ENCODE measurements at places on chromosomes 1 and 21. TPM values are rescaled to one million over a fixed set of nuclear protein-coding genes. Genes with fewer than 3 reads are reported as not detected.

The OR2T29 gene
- not detected for total RNA-seq

The BRINP2 gene
- not detected for total RNA-seq

The GNG4 gene
- total RNA-seq, result not detected

The CDK18 gene
- total RNA-seq, result 0.45 TPM

The IFI44L gene
- total RNA-seq, result 0.54 TPM

The ACOT7 gene
- total RNA-seq, result 25.9 TPM

The CAPN9 gene
- not detected for total RNA-seq

The C1orf87 gene
- total RNA-seq, result not detected

The ELAPOR1 gene
- total RNA-seq, result 0.22 TPM

The SYPL2 gene
- not detected for total RNA-seq

The TATDN3 gene
- 34.1 TPM for total RNA-seq

DNA sequence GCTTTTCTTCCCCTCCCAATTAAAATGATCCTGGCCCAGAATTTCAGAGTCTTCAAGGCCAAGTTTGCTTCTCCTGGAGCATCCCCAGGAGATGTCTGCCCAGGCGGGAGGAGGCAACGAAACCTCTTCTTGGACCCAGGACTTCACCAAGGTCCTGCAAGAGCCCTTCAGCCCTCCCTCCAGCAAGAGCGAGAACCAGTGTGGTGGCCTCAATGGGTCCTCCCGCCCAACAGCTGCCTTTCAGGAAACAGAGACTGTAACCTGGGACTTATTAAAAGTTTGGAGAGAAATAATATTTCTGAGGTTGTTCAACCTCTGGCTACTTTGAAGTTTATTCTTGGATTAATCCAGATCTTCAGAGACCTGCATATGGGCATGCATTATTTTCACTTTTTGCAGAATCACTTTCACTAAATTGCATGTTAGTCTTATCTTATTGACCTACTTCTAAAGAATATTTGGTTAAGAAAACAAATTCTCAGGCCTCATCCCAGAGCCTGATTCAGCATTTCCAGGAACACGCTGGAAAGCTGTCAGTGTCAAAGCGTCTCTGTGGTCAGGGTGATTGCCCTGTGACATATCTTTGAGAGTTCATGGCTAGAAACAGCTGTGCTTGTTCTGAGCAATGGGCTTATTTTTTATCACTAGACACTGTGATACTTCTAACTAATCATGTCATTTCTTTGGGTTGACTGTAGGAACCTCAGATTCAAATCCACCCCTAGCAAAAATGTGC is 66.0 kb upstream of the CLDN14 start:
- H3K36me3 ChIP-seq, result no peaks in the 10 kb centered on the region
- DNase-seq, result no peak
- H3K4me3 ChIP-seq, result no peak overlapping the region
- no peak overlapping the region for H3K27ac ChIP-seq
- peaks cover 8% of the 10 kb centered on the region for H3K4me1 ChIP-seq

DNA sequence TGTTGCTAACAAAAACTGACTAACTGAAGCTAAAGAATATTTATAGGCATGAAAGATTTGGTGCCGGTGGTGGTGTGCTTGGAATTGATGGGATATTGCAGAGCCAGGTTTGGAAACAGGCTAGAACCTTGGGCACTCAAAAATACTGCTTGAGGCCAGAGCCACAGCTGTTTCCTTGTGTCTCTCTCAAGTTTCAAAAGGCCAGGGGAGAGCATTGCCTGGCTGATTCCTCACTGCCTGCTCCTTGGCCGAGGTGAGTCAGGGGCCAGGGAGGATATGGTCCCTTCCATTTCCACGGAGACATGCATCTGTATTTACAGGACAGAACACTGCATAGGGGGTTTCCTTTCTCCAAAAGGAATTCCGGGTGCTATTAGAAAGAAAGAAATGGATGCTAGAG is 36.1 kb upstream of the IVNS1ABP start:
- peaks cover 2% of the 10 kb centered on the region for H3K4me1 ChIP-seq
- no peaks in the 10 kb centered on the region for H3K36me3 ChIP-seq
- no peak overlapping the region for H3K4me3 ChIP-seq

GRCh38 chr1:117710710-117711109 is 104.9 kb downstream of the TENT5C start:
- peak; percentile 73 for DNase-seq
- H3K4me1 ChIP-seq, result no peaks in the 10 kb centered on the region
- no peak overlapping the region for H3K27ac ChIP-seq
- H3K4me3 ChIP-seq, result no peak overlapping the region

GRCh38 chr1:115165776-115166175 is 76.5 kb upstream of the TSPAN2 start:
- H3K4me1 ChIP-seq, result no peaks in the 10 kb centered on the region
- no peaks in the 10 kb centered on the region for H3K36me3 ChIP-seq
- no peaks in the 10 kb centered on the region for H3K27me3 ChIP-seq

GRCh38 chr1:51859333-51859732 is 19.2 kb downstream of the NRDC start:
- DNase-seq, result no peak
- H3K27ac ChIP-seq, result no peak overlapping the region
- H3K4me3 ChIP-seq, result no peak overlapping the region
- H3K27me3 ChIP-seq, result no peaks in the 10 kb centered on the region
- H3K36me3 ChIP-seq, result peaks cover 18% of the 10 kb centered on the region

DNA sequence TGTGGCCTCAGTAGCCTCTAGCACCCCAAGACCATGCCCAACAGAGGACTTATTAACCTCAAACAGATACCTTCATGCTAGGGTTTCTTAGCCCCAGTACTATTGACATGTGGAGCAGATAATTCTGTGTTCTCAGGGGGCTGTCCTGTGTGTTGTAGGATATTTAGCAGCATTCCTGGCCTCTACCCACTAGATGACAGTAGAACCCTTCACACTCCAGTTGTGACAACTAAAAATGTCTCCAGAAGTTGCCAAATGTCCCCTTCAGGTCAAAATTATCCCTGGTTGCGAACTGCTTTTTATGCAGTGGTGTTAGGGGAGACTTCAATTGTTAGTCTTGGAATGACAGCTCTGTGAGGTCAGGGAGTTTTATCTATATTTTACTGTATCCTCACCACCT is 8.1 kb downstream of the KAZN start:
- H3K27ac ChIP-seq, result no peak overlapping the region
- H3K4me1 ChIP-seq, result no peaks in the 10 kb centered on the region
- no peaks in the 10 kb centered on the region for H3K27me3 ChIP-seq
- no peak overlapping the region for H3K4me3 ChIP-seq

DNA sequence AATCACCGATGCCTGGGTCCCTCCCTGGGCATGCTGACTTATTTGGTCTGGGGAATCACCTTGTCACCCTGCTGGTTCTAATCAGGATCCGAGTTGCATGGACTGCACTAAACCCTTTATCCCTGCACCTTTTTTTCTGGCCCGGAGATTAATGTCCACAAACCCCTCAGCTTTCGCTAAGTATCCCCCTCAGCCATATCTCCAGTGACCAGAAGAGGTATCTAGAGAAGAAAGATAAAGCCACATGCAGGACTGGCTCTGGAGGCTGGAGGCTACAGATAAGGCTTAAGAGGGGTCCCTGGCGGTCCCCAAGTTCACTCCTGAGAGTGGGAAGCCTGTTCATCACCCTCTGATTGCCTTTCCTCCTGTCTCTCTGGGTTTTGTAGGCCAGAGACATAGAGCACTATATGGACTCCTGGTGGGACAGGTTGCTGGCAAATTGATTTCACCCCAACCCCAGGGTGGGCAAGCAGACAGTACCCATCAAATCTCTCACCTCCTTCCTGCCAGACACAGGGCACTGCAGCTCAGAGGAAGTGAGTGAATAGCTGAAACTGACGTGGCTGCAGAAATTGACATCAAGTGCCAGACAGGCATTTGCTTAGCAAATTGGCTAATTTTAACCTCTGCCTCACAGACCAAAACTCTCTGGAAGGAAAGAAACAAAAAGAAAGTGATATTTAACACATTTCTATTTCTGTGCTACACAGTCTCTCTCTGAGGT is 38.8 kb downstream of the HMGB4 start:
- peak overlapping the region; percentile 64 for H3K27ac ChIP-seq
- H3K4me3 ChIP-seq, result peak overlapping the region; percentile 54
- peak; percentile 87 for DNase-seq
- H3K4me1 ChIP-seq, result peaks cover 49% of the 10 kb centered on the region
- H3K27me3 ChIP-seq, result no peaks in the 10 kb centered on the region

GRCh38 chr21:41950941-41951351 is 2.9 kb downstream of the C2CD2 start:
- H3K27ac ChIP-seq, result no peak overlapping the region
- H3K4me1 ChIP-seq, result no peaks in the 10 kb centered on the region
- no peaks in the 10 kb centered on the region for H3K27me3 ChIP-seq
- H3K4me3 ChIP-seq, result no peak overlapping the region

DNA sequence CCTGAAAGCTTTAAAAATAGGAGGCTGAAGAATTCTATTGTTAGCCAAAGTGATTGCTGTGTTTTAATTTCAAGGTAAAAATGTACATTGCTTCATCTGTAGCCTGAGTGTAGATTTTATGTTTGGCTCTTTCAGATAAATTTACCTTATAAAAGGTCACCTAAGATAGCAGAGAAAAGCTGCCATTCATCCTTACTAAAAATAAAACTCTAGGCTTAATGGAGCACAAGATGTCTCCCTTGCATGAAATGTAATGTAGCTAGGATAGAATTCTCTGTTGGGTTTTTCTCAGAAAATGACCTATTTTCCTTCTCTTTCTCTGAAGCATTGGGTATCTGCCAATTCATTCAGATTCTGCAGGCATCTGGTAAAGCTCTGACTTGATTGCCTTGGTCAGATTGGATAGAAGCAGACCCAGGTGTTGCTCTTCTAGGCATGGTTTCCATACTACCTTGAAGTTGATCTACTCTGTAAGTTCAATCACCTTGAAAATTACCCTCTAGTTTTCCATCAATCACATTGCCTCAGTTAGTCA is 176.6 kb upstream of the GORAB start:
- no peaks in the 10 kb centered on the region for H3K4me1 ChIP-seq
- no peaks in the 10 kb centered on the region for H3K27me3 ChIP-seq
- no peak overlapping the region for H3K27ac ChIP-seq
- DNase-seq, result no peak

GRCh38 chr1:246573491-246573890 is 7.2 kb downstream of the CNST start:
- no peaks in the 10 kb centered on the region for H3K27me3 ChIP-seq
- peak overlapping the region; percentile 78 for H3K27ac ChIP-seq
- no peaks in the 10 kb centered on the region for H3K36me3 ChIP-seq
- no peak for DNase-seq

DNA sequence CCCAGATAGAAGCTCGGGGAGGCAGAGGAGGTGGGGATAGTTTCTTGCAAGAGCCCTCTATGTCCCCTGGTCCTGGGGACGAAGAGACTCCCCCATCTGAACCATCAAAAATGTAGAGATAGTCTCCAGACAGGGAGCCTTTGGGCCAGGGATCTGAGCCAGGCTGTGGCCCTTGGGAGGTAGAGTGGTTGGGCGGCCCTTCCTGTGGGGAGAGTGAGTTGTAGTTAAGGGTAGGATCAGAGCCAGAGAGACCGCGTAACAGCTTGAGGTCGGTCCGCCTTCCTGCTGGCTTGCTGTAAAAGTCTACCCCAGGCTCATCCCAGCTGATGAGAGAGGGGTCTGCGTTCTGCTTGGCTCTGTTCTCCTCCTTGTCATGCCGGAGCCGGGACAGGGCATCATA is 25.3 kb downstream of the PIK3C2B start:
- no peak overlapping the region for H3K4me3 ChIP-seq
- no peaks in the 10 kb centered on the region for H3K36me3 ChIP-seq
- DNase-seq, result no peak
- H3K27ac ChIP-seq, result no peak overlapping the region
- peaks cover 19% of the 10 kb centered on the region for H3K4me1 ChIP-seq
- H3K27me3 ChIP-seq, result no peaks in the 10 kb centered on the region

- H3K27me3 ChIP-seq, result no peaks in the 10 kb centered on the region
- H3K4me3 ChIP-seq, result no peak overlapping the region
- no peaks in the 10 kb centered on the region for H3K36me3 ChIP-seq
- H3K4me1 ChIP-seq, result no peaks in the 10 kb centered on the region
- DNase-seq, result peak; percentile 51
- no peak overlapping the region for H3K27ac ChIP-seq
Measured at GRCh38 chr1:22364764-22365163, 86.9 kb upstream of the ZBTB40 start.

DNA sequence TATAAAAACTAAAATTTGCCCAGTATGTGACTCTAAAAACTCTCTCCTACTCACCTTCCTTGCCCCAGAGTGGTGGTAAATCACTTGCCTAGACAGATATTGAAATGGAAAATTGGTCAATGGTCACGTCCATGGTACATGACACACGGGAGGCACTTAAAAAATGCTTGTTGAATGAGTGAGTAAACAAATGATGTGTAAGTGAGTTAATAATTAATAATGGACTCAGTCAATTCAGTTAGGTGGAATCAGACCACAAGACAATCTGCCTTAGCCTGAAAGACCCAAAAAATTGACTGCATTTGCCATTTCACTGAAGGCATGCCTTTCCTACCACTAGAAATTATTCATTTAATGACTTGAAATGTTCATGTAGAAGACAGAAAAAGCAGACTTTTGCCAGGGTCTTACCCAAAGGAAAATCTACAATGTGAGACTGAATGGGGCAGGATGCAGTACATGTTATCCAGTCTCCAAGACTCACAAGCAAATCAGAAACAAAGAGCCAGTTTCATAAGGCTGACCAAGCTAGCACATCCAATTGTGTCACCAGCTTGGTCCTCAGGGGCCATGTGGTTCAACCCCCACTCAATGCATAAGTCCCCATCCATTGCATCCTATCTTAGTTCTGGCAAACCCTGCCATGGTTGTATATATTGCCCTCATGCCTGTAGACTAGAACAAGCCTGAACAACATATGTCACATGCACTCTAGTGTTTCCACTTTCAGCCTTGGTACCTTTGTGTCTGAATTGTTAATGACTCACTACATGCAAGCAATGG is 73.6 kb downstream of the TBX15 start:
- H3K36me3 ChIP-seq, result no peaks in the 10 kb centered on the region
- H3K27ac ChIP-seq, result no peak overlapping the region
- peaks cover 30% of the 10 kb centered on the region for H3K4me1 ChIP-seq
- H3K27me3 ChIP-seq, result no peaks in the 10 kb centered on the region
- no peak overlapping the region for H3K4me3 ChIP-seq
- no peak for DNase-seq

GRCh38 chr1:38662126-38662525 is 197.4 kb downstream of the RRAGC start:
- H3K27ac ChIP-seq, result no peak overlapping the region
- H3K27me3 ChIP-seq, result no peaks in the 10 kb centered on the region
- no peaks in the 10 kb centered on the region for H3K4me1 ChIP-seq
- no peaks in the 10 kb centered on the region for H3K36me3 ChIP-seq
- no peak overlapping the region for H3K4me3 ChIP-seq
- DNase-seq, result no peak
